RPMI7951 (cell line): ENCODE measurements at places on chromosomes 13 and 19. TPM values are rescaled to one million over a fixed set of nuclear protein-coding genes. Genes with fewer than 3 reads are reported as not detected.
A peak's percentile ranks its signal among the peaks of the same experiment; 100 is the strongest.

- no peak for DNase-seq
Measured at GRCh38 chr19:1483131-1483978, 4.3 kb upstream of the C19orf25 start.

DNA sequence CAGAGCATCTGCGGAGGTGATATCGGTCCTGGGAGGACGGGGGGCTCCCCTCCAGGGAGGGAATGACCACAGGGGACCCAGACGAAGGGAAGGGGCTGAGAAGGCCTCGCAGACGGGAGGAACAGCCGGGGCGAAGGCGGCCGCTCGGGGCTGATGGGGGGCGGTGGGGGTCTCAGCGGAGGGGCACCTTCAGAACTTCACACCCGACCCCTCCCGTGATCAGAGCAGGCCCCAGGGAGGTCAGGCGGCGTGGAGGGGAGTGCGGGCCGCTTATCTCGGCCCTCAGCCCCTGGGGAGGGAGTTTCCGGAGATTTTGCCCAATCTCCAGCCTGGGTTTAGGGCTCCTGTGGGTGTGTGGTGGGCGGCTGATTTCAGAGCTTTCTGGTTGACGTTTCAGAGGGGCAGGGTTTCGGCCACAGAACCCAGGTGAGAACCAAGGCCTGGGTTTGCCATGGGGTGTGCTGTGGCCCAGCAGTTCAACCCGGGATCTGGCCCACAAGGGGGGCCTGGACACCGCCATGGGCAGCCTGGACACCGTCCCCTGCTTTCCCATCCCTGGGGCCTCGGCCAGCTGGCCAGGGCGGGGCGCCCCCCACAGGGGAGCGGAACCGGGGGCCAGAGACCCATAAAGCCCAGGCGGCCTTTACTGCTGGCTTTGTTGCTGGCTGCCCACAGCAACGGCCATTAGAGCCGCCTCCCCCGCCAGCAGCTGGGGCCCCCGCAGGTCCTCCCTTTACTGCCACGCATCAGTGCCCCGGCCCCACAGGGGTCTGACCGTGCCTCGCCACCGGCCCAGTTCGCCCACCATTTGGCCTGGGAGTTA is 29.0 kb downstream of the ARID3A start:
- DNase-seq = no peak

- peak; percentile 3 for DNase-seq
Measured at GRCh38 chr13:64529874-64530485, 2700.2 kb downstream of the PCDH9 start.

DNA sequence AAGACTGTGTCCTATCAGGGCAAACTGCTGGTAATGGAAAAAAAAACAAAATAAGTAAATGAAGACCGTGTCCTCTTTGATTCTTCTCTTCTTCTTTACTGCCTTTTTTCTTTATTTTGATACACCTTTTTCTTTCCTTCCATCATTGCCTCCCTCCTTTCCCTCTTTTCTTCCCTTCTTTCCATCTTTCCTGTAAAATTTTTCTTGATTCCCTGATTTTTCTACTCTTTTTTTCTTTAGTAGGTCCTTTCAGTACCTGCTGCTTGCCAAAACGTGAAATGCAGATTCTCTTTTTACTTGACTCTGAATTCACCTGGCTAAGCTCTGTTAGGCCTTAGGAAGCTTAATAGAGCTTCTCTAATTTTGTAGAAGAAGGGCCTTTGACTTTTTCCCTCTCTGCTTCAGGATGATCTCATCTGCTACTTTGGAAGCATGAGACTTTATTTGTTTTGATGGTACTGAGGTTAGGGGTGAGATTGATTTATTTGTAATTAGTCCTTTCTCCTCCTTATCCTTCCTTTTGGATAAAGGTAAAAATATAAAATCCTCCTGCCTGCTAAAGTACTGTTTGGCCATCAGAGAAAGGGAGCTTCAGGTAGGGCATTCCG is 19.2 kb downstream of the LSM14A start:
- no peak for DNase-seq

KIR2DL3 gene
- total RNA-seq = not detected in 2 replicates

PBX4 gene
- total RNA-seq = 2.1 and 3.0 TPM in 2 replicates

DENND1C gene
- not detected in 2 replicates for total RNA-seq

LILRB1 gene
- total RNA-seq = not detected in 2 replicates
